ENCODE measurements at places on chromosomes 1 and 21.

- no peak for DNase-seq
These were observed 39.6 kb downstream of the MPZL1 start for GRCh38 chr1:167761400-167761799.

- DNase-seq: no peak
These were observed 171.1 kb upstream of the FGGY start for GRCh38 chr1:59125676-59126320.

DNA sequence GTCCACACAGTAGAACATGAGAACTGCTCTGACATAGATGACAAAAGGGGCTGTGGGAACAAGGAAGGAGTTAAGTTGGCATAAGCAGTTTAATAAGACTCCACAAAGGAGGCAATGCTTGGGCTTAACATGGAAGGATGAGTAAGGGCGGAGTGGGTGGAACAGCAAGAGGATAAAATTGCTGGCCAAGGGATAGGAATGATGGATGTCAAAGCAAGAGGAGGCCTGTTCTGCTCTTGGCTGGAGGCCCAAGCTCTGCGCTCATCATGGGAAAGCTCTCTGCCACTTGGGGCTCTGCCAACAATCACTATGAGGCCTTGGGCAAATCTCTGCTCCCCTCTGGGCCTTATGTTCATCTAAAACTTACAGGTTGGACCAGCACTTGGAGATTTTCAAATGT, 98.3 kb upstream of the CAMK1G start:
- peak; percentile 76 for DNase-seq

DNA sequence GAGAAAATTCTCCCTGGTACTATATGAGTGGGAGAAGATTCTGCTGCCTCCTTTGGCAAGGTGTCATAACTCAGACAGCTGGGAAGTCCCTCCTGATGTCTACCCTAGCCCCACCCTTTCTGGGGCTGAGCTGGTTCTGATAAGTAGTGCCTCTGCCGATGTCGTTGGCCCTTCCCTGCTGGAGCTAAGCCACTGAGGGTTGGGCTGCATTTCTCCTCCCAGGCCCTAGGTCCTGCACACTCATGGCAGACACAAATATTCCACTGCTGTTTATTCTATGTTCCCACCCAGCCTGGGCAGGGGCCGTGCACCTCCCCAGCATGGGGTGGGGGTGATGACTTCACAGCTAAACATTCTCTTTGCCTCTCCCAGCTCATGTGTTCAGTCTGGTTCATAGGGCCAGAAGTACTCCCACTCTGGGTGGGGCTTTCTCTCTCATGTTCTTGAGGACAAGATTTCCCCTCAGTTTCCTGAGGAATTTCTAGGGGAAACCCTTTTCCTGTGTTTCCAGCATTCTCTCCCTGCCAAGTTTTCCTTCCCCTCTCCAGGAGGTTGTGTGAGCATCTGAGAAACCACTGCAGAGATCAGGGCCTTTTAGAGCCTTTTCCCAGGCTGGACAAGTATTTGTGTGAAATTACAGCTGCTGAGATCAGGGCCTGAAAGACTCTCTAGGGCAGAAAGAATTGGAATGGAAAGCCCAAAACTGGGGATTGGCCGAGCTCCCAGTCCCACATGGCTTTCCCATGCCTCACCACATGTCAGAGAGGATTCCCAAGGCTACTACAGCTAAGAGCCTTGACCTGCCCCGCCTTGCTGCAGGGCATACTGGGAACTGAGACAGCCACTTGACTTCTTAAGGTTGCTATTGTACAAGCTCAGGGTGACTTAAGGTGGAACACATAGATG, 66.2 kb downstream of the ATP2B4 start:
- no peak for DNase-seq

DNA sequence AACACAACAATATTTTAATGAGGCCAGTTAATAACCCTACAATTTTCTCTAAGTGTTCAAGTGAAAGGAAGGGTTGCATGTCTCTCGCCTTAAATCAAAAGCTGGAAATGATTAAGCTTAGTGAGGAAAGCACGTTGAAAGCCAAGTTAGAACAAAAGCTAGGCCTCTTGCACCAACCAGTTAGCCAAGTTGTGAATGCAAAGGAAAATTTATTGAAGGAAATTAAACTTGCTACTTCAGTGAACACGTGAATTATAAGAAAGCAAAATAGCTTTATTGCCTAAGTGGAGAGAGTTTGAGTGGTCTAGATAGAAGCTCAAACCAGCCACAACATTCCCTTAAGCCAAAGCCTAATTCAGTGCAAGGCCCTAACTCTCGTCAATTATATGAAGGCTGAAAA, 135.6 kb downstream of the DUSP10 start:
- DNase-seq: no peak

- no peak for DNase-seq
These were observed 1667.8 kb downstream of the MRPL39 start for GRCh38 chr21:23939369-23940065.

DNA sequence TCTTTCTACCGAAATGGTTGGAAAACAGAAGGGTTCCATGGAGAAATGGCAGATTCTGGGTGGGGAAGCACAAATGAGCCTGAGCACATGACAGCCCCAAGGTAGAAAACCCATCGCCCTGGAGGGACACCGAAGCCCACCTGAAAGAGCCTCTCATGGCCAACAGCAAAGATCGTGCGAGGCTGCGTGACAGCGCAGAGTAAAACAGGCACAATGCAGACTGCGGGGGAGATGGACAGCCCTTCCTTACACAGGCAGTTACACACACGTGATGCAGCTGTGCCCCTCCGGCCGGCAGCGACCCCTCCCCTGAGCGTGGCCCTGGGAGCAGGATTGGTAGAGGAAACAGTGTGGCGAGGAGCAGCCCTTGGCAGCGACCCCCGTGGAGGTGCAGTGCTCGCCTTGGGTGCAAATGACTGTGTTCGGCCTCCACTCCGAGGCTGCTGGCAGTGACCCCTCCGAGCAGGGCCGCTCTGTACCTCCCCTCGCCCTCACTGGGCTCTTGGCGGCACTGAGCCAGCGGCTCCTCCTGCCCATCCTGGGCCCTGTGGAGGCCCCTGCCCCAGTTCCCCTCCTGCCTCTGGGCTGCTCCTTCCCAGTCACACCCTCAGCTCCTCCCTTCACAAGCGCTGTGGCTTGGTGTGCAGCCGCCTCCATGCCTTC, 120.9 kb upstream of the COL6A1 start:
- DNase-seq: no peak

DNA sequence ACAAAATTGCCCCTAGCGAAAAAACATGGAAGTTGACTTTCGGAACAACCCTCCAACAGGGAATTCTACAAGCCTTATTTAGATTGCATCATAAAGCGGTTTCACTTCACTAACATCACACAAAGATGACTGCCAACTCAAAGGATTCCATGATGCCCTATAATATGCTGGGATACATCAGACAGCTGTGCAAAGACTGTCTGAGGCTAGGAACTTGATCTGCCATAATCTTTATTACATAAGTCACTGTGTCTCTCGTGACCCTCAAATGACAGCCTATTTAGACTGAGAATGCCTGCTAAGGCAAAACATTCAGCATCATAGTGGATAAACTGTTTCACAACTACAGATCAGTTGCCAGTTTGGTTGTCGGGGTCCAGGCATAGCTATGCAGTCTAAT, 23.8 kb downstream of the FH start:
- DNase-seq: no peak

GRCh38 chr1:232149287-232150201, 480.4 kb downstream of the SIPA1L2 start:
- DNase-seq: no peak

DNA sequence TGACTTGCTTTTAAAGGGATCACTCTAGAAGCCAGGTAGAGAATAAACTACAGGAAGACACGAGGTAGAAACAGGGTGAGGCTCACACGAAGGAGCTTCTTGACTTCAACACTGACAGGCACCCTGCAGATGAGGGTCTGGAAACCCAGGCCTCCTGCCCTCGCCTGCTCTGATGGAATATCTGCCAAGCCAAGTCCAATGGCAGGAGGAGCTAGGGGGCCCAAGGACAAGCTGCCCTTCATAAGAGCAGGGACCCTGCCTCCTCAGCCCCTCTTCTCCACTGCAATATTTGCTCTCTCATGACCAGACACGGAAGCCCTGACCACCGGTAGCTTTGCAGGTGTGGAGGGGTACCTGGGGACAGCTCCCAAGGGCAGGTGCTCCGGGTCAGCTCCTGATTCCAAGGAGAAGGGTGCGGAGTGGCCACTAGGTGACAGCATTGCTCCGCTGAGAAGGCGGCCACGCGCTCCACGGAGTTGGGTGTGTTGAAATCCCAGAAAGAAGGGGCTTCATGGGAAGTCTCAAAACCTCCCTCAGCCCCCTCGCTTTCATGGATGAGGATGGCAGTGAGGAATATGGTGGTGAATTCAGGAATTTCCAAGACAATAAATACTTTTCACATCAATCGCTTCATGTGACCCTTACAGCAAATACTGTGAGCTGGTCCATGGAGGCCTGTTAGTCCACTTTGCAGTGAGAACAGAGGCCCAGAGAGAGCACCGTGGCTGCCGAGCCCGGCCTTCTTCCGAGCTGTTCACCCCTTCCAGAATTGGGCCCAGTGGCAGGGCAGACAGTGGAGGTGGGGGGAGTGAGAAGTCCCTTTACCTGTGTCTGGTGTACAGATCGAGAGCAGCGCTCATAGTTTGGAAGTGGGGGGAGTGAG, 33.2 kb upstream of the PAX7 start:
- DNase-seq: no peak

- no peak for DNase-seq
These were observed 310.1 kb downstream of the PAPPA2 start for GRCh38 chr1:176773038-176773437.

GRCh38 chr1:36134505-36135329, 9.7 kb upstream of the COL8A2 start:
- peak; percentile 35 for DNase-seq

DNA sequence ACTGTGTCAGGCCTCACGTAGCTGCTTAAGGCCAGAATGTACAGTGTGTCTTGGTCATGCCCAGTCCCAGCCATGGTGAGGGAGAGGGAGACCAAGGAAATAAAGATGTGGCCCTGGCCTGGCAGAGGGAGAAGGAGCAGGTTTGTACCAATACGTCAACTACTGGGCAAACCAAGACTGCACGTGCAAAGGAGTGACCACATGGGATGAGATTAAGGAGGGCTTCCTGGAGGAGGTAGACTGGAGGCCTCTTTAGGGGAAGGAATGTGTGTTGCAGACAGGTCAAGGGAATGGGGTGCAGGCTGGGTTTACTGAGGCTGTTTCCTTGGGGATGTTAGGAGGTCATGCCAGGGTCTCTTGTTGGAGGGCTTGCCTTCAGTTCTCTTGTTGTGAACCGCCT, 7.8 kb downstream of the PLOD1 start:
- DNase-seq: no peak

GRCh38 chr21:40051801-40052200, 184.6 kb downstream of the PCP4 start:
- no peak for DNase-seq

GRCh38 chr1:206002871-206003801, at the start of gene RAB7B:
Gene RAB7B, minus strand, starts transcription at chr1:206003395. Its CDS starts 9,260 bp downstream, at chr1:205994135.
- DNase-seq: no peak

DNA sequence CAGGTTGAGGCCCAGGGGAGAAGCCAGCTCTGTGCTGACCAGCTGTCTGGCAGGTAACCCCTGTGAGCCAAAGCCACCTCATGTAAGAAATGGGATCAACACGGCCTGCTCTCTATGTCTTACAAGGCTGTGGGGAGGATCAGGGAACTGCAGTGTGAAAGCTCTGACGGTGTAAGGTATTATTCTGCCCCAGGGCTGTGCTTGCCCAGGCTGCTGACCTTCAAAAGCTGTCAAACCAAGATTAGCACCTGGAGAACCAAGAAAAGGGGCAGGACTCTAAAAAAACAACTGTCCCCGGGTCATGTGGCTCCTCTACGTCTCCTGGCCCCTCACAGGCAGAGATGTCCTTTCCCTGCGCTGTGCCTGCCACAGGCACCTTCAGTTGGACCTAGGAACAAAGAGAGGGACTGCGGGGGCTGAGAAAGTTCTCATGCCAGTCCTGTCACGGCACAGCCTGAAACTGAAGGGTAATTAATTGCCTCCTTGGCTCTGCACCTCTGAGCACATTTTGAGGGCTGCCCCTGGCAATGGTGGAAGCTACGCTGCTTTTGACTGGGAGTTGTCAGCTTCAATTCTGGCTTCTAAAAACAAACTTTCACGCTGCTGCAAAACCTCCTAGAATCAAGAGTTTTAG, 77.6 kb downstream of the PGBD5 start:
- DNase-seq: no peak

DNA sequence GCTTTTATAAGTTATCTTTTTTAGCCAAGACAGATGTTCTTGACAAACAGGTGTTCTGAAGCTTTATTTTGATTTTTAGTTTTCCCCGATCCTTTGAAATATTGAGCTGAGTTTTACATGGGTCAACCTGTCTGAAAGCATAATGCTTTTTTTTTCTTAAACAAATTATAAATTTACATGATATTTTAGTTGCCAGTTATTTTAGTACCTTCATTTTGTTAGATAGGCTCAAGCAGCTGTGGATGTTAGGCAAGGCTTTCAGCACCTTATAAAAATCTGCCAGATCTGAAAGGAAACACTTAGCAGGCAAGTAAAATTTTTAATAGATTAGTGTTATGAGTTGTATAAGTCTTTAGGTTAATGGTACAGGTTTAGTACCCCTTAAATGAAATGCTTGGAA, 33.7 kb downstream of the ATF6 start:
- DNase-seq: no peak

GRCh38 chr1:211589782-211590721, 11.1 kb upstream of the SLC30A1 start:
- no peak for DNase-seq

- no peak for DNase-seq
These were observed 157.1 kb downstream of the ELAVL4 start for GRCh38 chr1:50265790-50266314.

DNA sequence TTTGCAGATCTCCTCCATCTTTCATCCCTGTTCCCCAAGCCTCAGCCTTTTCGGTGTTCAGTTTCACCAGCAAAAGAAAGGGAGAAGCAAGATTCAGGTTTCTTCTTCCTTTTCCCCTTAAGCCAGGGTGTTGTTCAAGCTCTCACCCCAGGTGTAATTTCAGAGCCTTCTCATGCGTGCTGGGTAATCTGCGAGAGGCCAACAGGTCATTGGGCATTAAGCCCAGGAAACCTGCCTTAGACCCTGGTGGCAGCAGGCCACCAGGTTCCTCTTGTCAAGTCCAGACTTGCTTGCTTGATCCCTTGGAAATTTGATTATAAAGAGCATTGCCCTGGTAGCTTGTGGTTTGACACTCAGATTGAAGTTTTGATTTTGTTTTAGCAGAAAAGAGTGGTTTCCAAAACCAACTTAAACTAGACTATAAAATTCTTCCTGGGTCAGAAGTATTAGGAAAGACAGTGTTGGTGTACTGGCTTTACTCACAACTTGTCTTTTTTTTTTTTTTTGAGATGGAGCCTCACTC, 6.9 kb downstream of the AKR1A1 start:
- no peak for DNase-seq

DNA sequence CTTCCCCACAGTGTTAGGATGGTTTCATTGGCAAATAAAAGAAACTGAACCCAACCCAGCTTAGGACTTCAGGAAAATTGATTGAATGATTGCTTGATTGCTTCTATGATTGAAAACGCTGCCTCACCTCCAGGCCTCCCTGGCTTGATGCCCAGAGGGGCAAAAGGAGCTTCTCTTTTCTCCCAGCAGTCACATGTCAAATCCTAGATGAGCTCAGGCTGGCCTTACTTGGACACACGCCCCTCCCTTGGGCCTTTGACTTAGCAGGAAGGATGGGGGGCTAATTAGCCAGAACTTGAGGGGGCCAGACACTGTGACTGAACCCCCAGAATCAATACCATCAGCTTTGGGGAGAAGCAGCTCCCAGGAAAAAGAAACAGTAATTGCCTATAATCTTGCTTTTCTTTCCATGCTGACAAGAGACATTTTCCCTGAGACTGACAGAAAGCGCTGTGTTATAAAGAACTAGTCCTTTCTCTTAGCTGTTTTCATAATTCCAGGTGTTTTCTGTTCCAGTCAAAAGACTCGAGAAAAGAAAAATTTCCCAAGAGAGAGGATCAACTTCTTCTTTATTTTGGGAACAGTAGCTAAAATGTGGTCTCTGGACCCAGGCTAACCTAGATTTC, 50.8 kb upstream of the ATP5PO start:
- DNase-seq: no peak

Measured in NCI-H1092 (cell line).